DMS79 treated with DMSO at 0.1 percent for 48 hours (cell line): ENCODE measurements at places on chromosomes 1 and 21.

DNA sequence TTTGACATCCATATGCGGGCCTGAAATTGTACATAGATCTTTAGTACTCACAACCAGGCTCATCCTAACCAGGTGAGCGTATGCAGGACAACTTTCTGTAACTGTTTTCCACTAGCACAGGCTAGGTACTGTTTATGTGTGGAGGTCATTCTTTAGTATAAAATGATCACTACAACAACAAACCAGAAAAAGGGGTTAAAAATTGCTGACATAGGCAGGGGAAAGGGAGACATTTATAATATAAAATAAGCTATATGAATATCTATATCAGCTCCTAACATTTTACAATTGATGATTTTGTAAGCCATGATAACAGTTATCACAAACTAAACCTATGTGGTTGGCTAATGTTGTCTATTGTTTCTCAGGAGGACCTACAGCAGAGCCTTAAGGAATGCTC is 37.6 kb downstream of the RGS5 start:
- no peak for DNase-seq

DNA sequence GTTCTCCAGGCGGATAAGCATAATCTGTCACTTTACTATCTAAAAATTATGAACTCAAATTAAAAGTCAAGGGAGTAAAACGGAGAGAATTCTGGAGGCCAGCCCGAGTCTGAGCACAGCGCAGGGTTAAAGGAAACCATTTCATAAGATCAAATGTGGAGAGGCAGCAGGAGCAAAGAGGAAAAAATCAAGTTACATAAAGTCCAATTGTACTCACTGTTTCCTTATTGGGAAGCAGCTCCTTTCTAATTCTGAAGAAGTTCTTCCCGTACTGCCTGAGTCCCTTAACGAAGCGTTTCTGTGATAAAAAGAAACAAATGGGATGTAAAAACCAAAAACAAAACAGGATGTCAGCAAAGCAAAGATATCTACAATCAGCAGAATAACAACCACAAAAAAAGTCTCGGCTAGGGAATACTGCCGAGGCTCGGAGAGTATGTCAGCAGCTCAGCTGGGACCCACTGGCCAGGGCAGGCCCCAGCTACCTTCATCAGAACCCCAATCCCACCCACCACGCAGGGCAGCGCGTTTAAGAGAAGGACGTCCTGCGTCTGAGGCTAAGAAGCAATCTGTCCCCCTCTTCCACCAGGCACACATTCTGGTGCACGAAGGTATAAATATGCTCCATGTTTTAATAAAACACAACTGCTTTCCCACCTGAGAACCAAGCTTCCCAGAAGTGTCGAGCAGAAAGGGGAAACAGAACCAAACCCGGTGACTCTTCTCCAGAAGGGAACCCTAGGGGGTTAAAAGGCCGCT is 104.8 kb downstream of the SLC45A1 start:
- DNase-seq = no peak

DNA sequence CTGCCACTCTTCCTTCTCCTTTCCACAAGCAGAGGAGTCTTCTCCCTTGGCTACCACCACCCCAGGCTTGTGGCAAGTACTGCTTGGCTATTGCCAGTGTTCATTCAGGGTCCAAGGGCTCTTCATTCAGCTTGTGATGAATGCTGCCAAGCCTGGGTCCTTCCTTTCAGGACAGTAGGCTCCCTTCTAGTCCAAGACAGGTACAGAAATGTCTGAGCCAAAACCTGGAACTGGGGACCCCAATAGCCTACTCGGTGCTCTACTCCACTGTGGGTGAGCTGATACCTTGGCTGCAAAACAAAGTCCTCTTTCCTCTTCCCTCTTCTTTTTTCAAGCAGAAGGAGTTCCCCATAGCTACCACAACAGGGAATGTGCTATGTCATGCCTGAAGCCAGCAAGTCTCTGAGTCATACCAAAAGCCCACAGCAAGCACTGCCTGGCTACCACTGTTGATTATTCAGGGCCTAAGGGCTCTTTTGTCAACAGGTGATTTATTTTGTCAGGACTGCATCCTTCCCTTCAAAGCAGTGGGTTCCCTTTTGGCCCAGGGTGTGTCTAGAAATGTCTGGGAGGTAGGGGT is 268.9 kb downstream of the HHAT start:
- no peak for DNase-seq

DNA sequence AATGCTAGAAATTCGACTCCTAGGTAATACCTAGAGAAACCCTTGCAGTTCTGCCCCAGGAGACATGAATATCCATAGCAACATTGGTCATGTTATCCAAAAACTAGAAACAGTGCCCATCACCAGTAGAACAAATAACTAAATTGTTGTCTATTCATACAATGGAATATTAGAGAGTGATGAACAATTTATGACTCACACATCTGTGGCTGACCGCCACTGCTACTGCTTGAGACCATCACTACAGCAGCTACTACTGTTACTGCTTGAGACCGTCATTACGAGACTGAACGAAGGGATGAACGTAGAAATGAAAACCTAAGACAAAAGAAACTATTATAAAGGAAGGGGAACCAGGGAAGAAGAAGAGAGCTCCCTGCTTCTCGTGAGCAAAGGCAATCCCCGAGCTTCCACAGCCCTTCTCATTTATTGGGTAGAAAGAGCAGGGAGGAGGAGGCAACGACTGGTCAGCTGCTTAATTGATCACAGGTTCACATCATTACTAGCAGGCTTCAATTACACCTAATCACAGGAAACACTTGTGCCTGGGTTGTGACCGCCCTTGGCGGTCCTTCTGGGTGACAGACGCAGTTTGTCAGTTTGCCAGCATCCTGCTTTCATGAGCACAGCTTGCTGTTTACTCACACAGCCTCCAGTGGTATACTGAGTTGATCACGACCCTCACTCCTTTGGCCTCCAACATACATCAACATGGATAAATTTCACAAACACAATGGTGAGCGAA is 14.1 kb upstream of the PADI4 start:
- DNase-seq = no peak

- peak; percentile 38 for DNase-seq
These were observed 19.8 kb upstream of the MUTYH start for GRCh38 chr1:45359882-45360513.

GRCh38 chr1:160835751-160836150 is 26.9 kb downstream of the CD244 start:
- DNase-seq = no peak

- DNase-seq = no peak
These were observed 34.5 kb downstream of the BTG3 start for GRCh38 chr21:17578162-17578561.

- no peak for DNase-seq
These were observed 104.4 kb downstream of the NFIA start for GRCh38 chr1:61186753-61187152.

- DNase-seq = peak; percentile 46
These were observed 9.2 kb downstream of the MX2 start for GRCh38 chr21:41370840-41371684.

- DNase-seq = peak; percentile 47
These were observed at the start of gene ANKRD45 for GRCh38 chr1:173669491-173669941. TSS of gene ANKRD45 (minus strand) at chr1:173669851. CDS start at chr1:173659418, 10,433 bp downstream.

DNA sequence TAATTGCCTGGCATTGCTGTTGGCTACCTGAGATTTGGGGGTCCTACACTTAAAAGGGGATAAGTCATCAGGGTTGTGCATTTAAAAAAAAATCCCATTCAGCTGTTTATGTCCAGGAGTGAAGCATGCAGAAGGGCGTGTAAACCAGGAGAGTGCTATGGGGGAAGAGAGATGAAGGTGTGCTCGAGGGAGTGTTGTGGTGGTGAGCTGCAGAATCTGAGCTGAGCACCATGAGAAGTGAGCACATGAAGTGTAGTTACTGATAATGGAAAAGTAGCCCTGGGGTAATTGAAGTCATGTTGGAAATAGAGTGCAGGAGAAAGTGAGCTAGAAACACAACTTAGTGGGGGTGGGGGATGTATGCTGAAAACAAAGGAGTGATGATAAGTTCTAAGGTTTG is 705 bp downstream of the FCRL1 start:
- DNase-seq = no peak

DNA sequence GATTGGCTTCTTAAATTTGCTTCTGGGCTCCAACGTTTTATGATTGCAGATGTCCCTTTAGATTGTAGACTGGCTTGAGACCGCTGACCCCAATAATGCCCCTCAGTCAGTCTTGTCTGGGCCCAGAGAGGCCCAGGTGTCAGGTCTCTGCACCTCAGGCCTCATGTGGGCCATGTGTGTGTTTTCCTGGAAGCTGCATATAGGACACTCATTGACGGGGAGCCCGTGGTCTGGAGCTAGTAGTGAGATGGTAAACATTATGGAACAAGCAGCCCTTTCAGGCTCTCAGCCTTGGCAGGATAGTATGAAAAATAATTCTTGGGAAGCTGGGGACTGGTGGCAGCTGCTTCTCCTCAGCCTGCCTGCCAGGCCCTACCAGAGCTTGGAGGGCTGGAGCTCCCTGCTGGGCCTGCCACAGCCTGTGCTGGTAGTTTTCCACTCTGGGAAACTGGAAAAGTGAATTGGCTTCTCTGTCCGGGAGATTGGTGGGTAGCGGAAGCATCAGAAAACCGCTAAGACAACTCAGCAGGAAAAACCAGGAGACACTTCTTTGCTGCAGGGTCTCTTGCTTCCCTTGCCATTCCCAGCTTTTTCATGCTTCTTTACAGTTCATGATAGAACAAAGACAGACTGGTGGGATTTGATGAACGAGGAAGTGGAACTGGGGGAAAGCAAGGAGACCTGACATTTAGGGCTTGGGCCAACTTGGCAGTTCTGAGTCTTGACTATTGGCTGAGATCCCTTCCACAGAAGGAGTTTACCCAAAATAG is 57.8 kb upstream of the HSD17B7 start:
- DNase-seq = no peak

DNA sequence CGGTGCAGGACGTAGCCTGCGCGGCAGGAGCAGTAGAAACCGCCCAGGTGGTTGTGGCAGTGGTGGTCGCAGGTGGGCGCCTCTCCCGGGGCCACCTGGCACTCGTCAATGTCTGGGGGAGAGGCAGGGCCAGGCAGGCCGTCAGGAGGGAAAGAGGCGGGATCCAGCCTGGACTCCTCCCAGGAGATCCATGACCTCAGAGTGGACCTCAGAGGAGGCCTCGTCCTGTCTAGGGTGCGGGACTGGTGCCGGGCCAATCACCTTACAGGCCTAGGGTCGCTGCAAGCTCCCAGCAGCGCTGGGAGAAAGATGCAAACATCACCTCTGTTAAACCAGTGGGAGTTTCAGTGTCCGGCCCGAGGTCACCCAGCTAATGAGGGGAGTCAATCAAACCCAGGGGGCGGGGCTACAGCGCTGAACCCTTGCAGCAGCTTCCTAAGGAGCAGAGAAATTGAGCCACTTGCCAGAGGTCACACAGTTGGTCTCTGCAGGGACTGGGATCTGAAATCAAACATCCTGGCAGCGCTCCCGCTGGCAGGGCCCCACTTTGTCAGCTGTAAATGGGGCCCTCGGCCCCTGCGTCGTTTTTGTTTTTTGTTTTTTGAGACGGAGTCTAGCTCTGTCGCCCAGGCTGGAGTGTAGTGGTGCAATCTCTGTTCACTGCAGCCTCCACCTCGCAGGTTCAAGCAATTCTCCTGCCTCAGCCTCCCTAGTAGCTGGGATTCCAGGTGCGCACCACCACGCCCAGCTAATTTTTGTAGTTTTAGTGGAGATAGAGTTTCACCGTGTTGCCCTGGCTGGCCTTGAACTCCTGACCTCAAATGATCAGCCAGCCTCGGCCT is 1.4 kb downstream of the MASP2 start:
- peak; percentile 22 for DNase-seq

- no peak for DNase-seq
These were observed 12.6 kb upstream of the MAPKAPK2 start for GRCh38 chr1:206672011-206672688.

DNA sequence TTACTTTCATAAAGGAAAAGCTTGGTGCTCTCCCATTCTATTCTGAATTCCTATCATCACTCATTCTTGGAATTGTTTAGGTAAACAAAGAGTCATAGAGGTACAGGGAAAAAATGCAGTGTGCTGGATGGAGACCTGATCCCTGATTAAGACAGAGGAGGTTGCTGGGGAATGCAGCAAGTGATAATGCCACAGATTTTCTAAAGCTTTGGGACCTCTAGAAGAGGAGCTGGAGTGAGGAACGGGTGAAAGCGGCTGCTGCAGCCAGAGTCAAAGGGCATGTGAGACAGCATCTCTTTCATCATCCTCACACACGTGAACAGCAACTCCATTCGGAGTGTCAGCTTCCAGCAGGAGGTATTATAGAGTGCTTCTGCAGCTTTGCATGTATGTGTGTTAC is 54.9 kb upstream of the DIPK1A start:
- no peak for DNase-seq
